ENCODE measurements at places on chromosomes 2 and 18.

GRCh38 chr2:162435676-162436075 lies 91.7 kb downstream of the GCA start:
- no peak for DNase-seq

DNA sequence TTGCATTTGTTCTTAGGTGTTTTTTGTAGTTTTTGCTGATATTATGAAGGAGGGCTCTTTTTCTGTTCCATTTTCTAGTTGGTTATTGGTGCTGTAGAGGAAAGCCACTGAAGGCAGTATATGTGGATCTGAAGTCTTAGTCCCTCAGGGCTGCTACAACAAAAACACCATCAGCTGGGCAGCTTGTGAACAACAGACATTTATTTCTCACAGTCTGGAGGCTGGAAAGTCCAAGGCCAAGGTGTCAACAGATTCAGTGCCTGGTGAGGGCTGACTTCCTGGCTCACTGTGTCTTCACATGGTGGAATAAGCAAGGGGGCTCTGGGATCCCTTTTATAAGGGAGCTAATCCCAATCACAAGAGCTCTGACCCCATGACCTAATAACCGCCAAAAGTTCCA lies 31.4 kb upstream of the HDAC4 start:
- DNase-seq: no peak

GRCh38 chr2:98297817-98298682 lies 48.2 kb upstream of the CNGA3 start:
- no peak for DNase-seq

- DNase-seq: no peak
Measured at GRCh38 chr18:42544901-42545300, 570.6 kb downstream of the RIT2 start.

DNA sequence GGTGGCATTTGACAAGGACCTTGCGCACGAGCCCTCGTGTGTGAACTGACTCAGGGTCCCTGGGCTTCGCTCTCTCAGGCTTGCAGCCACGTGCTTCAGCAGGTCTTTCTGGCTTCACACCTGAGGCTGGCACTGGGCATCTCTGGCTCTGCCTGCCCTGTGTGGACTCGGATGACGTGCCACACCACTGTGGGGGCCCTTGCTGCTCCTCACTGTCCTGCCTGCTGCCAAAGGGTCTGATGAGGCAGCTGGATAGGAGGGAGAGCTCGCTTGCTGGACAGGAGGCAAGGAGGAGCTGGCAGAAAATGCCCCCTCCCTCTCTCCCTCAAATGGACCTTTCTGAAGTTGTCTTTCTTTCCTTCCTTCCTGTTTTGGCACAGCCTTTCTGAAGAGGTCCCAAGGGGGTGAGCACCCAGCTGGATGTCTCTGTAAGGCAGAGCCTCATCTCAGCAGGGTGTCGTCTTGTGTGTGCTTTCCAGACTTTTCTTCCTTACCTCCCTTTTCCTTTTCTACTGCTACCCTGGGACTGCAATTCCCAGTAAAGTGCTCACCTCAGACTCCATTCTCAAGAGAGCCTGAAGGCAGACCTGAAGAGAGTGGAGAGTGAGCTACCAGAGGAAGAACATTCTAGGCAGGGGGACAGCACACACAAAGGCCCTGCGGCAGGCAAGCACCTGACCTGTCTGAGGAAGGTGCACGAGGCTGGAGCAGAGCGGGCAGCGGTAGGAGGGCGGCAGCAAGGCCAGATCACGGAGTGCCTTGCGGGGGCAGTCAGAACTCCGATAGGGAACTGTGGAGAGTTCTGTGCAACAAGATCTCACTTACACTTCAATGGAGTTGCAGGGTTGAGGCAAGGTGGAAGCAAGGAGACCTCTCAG lies 5.3 kb downstream of the PER2 start:
- no peak for DNase-seq

- no peak for DNase-seq
Measured at GRCh38 chr2:239255628-239256349, 145.0 kb downstream of the HDAC4 start.

- no peak for DNase-seq
Measured at GRCh38 chr2:36606925-36607324, 9.0 kb upstream of the FEZ2 start.

DNA sequence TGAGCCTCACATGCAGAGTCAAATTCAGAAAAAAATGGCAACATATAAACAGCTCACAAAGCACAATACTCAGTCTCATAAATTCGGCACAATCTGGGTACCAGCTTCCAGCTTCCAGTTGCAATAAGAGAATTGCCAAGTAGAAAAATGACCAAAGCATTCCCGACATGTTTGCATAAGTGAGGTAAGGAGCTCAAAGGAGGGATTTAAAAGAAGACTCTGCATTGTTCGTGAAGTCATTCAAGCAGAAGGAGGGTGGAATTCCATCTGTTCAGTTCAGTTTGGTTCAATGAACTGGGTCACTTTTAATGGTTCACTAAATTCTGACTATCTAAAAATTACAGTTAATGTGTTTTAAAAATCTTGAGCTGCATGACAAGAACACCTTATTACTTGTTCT lies 106.7 kb upstream of the KLHL14 start:
- peak; percentile 62 for DNase-seq

GRCh38 chr2:113755035-113755834 lies 1.2 kb downstream of the SLC35F5 start:
- peak; percentile 19 for DNase-seq

GRCh38 chr2:233476651-233477547 lies 89.7 kb downstream of the USP40 start:
- no peak for DNase-seq

- DNase-seq: no peak
Measured at GRCh38 chr18:63440219-63440618, 17.9 kb upstream of the VPS4B start.

GRCh38 chr2:230827774-230828271 lies 36.9 kb upstream of the ITM2C start:
- no peak for DNase-seq

DNA sequence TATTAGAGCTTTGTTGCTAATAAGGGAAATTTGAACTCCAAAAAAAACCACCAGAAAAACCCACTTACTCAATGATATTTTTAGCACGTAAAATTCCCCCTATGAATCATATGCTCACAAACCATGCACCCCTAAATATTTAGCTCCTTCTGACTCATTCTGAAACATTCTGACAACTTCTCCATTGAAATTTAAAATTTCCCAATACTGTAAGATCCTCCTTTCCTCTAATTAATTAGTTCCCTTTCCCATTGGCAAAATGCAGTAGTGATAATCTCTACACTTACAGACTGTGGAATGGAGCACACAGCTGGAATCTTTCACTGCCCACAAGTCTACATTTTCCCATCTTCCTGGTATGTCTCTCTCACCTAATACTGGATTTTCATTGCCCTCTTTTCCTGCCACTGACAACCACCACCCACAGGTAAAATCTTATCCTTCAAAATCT lies 215.8 kb upstream of the ACVR2A start:
- DNase-seq: no peak

DNA sequence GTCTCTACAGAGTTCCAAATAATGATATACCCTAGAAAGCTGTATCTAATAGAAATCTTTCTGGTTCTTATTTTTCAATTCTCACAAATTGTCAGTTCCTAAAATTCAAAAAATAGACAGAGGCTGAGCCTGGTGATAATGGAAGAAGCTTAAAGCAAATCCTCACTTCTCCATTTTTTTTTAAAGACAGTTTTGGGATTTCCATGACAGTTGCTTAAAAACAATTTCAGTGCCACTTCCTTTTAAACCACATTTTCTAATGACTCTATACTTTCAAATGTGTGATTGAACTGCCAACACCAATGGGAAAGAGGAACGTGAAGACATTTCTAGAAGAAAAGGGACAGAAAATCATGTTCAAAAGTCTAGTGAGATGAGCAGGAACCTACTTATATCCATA lies 4.0 kb downstream of the GKN2 start:
- no peak for DNase-seq

DNA sequence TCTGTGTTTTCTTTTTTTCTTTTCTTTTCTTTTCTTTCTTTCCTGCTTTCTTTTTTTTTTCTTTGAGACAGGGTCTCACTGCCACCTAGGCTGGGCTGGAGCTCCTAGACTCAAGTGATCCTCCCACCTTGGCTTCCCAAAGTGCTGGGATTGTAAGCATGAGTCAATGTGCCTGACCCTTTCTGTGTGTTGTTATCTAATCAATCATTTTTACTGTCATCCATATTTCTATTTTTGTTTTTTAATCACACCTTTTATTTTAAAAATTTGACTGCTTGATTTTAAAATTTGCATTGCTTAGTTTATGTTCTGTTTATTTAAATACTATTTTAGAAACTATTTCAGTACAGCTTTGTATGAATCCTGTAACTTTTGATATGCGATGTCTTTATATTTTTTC lies 19.2 kb downstream of the LCLAT1 start:
- no peak for DNase-seq

DNA sequence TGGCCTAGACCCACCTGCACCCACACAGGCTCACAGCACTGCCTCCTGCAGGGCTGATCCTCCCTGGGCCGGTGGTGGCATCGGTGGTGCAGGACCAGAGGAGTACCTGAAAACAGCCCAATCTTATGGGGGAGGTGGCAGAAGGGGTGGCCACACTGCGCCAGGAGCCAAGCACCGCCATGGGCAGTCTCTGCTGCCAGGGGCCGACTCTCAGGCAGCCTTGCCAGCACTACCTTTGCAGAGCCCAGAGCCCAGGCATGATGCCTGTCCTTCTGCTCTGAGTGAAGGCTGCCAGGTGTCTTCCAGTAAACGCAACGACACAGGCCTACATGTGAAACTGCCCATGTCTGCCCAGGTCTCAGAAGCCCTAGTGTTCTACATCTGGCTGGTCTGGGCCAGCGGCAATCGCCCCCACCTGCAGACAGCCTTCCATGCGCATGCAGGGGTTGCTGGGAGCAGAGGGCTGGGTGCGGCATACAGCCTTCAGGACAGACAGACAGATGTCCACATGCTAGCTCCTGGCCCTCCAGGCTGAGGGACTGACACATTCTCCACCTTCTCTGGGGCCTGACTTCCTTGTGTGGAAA lies 6.8 kb downstream of the HS6ST1 start:
- no peak for DNase-seq

DNA sequence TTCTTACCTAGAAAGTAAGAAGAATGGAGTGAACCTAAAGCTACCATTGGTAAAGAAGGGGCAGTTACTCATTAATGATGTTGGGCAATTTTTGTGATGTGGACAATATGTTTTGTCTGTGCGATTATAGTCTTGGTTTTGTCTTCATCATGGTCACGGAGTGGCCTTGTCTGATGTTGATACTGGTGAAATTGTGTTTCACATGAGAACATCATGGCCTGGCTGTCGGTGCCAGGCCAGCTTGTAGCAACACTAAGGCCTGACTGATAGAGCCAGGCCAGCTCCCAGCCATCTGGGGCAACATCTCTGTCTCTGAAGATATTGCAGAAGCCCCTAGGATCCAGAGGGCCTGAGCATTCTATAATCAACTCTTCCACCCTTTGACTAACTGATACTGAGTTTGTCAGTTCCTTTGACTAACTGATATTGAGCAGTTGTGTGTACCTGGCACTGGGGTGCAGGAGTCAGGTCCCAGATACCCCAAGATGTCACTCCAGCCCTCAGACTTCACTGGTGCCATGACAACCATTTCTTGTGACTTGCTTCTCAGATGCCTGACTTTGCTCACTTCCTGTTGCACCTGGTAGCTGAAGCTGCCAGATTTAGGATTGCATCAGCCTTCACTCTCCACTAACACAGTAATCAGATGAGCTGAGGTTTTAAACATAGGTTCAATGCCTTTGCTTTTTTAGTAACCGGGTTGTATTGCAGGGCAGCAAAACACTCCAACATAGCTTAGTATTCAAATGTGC lies 62.5 kb downstream of the RPIA start:
- DNase-seq: no peak

DNA sequence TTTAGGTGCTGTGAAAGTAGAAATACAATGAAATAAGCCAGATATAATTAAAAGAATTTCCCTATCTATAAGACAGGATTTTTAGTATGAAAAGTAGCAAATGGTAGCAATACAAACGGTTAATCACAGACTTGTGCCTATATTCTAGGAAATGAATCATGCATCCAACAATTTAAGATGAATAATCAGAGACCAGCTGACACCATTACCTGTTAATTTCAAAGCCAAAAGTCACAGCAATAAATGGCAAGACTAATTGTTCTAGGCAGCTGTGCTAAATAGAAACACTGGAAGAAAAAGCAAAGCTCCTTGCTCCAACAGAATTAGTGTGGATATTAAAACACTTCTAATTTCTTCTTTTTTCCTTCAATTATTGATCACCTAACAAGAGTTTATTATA lies 35.1 kb upstream of the MPP4 start:
- no peak for DNase-seq

GRCh38 chr2:165911981-165912380 lies 41.6 kb downstream of the TTC21B start:
- DNase-seq: no peak

GRCh38 chr2:187105218-187105617 lies 256.2 kb upstream of the ZSWIM2 start:
- DNase-seq: no peak

DNA sequence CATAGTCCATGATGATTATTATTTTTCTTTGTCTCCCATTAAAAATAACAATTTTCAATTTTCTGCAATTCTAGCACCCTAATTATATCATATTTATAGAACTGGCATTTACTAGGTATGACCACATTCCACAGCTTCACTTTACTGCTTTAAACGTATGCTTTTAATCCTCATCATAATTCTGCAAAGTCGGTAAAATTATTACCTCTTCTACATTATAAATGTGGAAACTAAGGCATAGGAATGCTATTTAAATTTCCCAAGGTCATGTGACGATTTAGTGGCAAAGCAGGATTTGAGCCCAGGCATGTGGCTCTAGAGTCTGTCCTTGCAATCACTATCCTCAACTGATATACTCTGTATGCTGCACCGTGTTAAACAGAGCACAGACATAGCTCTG lies 866.4 kb downstream of the EPHA4 start:
- DNase-seq: no peak

GRCh38 chr2:46937471-46937901 lies 21.9 kb upstream of the MCFD2 start:
- no peak for DNase-seq

DNA sequence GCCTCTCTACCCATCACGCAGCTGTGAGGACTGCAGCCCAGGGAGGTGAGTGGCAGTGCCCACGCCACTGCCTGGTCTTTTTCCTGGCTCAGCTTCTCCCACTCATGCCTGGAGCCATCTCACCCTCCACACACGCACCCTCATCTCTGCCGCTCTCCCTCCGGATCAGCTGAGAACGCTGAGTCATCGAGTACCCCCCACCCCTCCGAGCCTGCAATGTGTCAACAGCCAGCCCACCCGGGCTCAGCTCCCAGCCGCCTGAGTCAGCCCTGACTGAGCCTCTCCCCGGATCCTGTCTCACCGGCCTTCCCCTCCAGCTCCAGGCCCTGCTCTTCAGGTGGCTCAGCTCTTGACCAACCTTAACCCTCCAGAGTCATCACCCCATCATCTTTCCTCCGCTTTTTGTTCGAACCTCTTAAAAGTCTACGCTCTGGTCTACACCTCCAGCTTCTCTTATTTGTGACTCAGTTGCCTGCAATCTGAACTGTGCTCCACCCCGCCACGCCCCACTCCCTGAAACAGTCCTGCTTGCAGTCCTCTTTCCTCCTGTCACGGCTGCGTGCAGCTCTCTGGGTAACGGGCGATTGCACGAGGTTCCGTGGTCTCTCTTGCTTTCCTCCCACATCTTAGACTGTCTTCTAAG lies 94.4 kb upstream of the ASAP2 start:
- DNase-seq: peak; percentile 84

GRCh38 chr2:37911296-37911873 lies 13.7 kb upstream of the RMDN2 start:
- DNase-seq: no peak
